ENCODE measurements at places on chromosomes 16 and 17. TPM values are rescaled to one million over a fixed set of nuclear protein-coding genes. Genes with fewer than 3 reads are reported as not detected.

GRCh38 chr17:56610321-56610720 is 16.8 kb downstream of the NOG start:
- H3K27ac ChIP-seq: no peak overlapping the region
- no peak overlapping the region for H3K4me3 ChIP-seq
- H3K36me3 ChIP-seq: no peaks in the 10 kb centered on the region

DNA sequence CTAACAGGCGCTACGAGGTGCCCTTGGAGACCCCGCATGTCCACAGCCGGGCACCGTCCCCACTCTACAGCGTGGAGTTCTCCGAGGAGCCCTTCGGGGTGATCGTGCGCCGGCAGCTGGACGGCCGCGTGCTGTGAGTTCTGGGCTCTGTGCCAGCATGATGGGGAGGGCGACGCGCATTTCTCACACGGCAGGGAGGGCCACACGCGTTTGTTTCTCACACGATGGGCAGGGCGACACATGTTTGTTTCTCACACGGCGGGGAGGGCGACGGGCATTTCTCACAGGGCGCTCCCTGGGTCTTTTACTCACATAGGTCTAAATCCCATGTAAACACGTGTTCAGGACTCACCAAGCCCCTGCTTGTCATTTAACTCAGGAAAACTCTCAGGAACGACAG is 4.4 kb downstream of the GAA start:
- no peak for DNase-seq
- H3K4me1 ChIP-seq: peaks cover 9% of the 10 kb centered on the region
- H3K36me3 ChIP-seq: no peaks in the 10 kb centered on the region
- H3K27ac ChIP-seq: no peak overlapping the region
- H3K4me3 ChIP-seq: no peak overlapping the region

The CFAP52 gene
- total RNA-seq: not detected

The KRTAP4-1 gene
- not detected for total RNA-seq

GRCh38 chr16:57966204-57966771 is 4.6 kb downstream of the CNGB1 start:
- H3K4me1 ChIP-seq: no peaks in the 10 kb centered on the region
- no peak for DNase-seq
- H3K4me3 ChIP-seq: no peak overlapping the region
- no peaks in the 10 kb centered on the region for H3K27me3 ChIP-seq
- H3K27ac ChIP-seq: no peak overlapping the region

Measured in GM23338 (cell line).